NK-92 treated with Interleukin-12 subunit alpha and Interleukin-12 subunit beta, amount 100 ng/mL, for 24 hours (cell line): ENCODE measurements at places on chromosomes 2 and 18.
A peak's percentile ranks its signal among the peaks of the same experiment; 100 is the strongest.

DNA sequence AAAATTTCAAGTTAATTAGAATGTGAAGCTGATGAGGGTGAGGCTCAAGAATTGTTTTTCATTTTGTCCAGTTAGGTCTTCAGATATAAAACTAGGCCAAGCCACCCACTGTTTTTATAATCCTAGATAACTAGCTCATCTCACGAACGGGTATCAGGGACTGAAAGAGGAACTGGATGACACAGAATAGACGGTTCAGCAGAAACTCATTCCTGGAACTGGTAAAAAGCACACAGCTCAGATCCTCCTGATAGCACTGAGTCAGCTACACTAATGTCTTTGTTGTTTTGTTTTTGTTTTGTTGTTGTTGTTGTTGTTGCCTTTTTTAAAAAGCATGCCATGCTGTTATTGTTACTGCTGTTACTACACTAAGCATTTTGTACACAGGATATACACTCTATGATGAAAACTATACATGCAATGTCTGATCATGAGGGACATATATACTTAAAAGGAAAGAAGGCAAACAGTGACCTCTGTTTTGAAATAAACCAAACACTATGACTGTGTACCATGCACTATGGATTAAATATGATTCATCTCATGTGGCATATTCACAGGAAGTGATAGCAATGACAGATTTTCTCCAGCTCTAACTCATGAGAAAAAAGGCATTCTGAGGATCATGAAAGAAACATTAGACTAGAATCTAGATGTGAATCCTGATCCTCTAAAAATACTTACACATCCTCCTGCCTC lies 437.6 kb downstream of the NCKAP5 start:
- DNase-seq = no peak

- no peak for DNase-seq
These were observed 58.5 kb downstream of the ATIC start for GRCh38 chr2:215370112-215370965.

DNA sequence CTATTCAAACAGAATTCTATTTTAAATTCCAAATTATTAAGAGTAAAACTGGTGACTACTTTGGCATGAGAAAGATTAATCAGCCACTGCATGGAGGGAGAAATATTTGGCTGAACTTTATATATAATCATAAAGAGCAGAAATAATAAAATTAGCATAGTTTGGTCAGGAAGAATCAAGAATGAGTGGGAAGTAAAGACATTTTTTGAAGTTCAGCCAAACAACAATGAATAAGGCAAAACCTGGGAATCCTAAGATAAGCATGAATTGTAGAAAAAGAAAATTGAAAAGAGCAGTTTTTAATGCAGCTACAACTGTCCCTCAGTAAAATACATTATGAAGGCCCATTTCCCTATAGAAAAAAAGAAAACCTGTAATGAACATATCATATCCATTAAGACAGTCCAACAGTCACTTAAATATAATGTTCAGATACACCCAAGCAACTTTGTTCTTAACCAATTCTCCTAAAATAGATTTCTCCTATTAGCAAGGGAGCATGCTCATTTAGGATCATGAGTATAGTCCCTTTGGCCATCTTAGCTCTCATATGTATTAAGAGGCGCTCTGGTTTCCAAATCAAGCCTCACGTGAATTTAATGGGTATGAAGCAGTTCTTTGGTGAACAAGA lies 6.5 kb downstream of the TMEM17 start:
- DNase-seq = no peak

DNA sequence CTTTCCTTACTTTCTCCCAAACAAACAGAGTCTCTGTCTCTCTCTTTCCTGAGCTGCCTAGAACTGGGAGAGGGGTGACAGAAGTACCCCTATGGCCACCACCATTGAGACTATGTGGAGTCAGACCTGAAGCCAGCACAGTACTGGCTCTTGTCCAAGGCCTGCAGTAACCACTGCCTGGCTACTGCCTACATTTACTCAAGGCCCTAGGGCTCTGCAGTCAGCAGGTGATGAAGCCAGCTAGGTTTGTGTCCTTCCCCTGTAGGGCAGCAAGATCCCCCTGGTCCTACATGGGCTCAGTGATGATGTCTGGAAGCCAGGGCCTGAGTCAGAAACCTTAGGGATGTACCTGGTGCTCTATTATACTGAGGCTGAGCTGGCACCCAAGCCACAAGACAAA lies 12.2 kb downstream of the MYO3B start:
- DNase-seq = no peak

- DNase-seq = no peak
These were observed 228.7 kb upstream of the SIX2 start for GRCh38 chr2:45237850-45238542.

DNA sequence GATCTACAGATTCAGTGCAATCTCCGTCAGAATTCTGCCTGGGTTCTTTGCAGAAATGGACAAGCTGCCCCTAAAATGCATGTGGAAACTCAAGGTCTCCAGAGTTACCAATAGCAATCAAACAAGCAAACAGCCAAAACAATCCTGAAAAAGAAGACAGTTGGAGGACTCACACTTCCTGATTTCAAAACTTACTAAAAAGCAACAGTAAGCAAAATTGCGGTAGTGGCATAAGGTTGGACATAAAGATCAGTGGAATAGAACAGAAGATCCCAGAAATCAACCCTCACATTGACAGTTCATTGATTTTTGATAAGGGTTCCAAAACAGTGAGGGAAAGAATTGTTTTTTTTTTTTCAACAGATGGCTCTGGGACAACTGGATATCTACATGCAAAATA lies 59.7 kb downstream of the NPPC start:
- DNase-seq = no peak

- DNase-seq = no peak
These were observed 164.5 kb downstream of the LPIN1 start for GRCh38 chr2:11910971-11911370.

- DNase-seq = peak; percentile 36
These were observed 154.9 kb downstream of the AQP4 start for GRCh38 chr18:26710470-26711096.

GRCh38 chr2:84474176-84474575 lies 15.1 kb upstream of the SUCLG1 start:
- DNase-seq = no peak
